ENCODE measurements at places on chromosomes 3 and 15.

- DNase-seq, result no peak
Observed at GRCh38 chr3:161759444-161759843, 262.8 kb downstream of the OTOL1 start.

- peak; percentile 77 for DNase-seq
Observed at GRCh38 chr3:87227104-87227834, at the start of gene CHMP2B. TSS of gene CHMP2B (plus strand) at chr3:87227309. CDS start at chr3:87227523, 214 bp downstream.

- no peak for DNase-seq
Observed at GRCh38 chr3:58999134-58999773, 50.6 kb downstream of the CFAP20DC start.

- DNase-seq, result no peak
Observed at GRCh38 chr15:81155375-81156218, 21.5 kb downstream of the CFAP161 start.

GRCh38 chr3:196947860-196948441 is 5.6 kb upstream of the NCBP2 start:
- no peak for DNase-seq

GRCh38 chr15:74552773-74553441 is 11.9 kb downstream of the ARID3B start:
- DNase-seq, result no peak

DNA sequence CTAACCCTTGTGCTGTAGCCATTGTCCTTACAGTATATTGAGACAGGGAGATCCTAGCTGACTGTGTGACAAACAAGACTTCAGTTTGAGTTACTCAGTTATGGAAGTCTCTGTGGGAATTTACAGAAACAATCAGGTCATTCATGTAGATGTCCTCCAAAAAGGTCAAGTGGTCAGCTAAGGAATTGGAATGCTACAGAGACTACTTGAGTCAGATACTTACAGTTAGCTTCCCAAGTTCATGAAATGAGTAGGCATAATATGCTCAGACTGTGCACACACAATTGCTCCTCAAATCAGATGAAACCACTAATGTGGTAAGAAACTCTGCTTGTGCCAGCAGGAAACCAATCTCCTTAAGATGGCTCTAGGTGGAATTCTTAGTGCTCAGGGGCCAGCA is 985.7 kb downstream of the NSUN3 start:
- DNase-seq, result no peak

- no peak for DNase-seq
Observed at GRCh38 chr3:190032923-190033322, 87.8 kb downstream of the P3H2 start.

Measured in stimulated activated CD4-positive, alpha-beta T cell treated with anti-CD3 and anti-CD28 coated beads, Interleukin-1b, Interleukin-23, amount 100 ng/mL, for 24 hours (primary cell).